ENCODE measurements at places on chromosomes 5 and 9.

- DNase-seq: no peak
Measured at GRCh38 chr5:41275813-41276512, 62.6 kb upstream of the C6 start.

DNA sequence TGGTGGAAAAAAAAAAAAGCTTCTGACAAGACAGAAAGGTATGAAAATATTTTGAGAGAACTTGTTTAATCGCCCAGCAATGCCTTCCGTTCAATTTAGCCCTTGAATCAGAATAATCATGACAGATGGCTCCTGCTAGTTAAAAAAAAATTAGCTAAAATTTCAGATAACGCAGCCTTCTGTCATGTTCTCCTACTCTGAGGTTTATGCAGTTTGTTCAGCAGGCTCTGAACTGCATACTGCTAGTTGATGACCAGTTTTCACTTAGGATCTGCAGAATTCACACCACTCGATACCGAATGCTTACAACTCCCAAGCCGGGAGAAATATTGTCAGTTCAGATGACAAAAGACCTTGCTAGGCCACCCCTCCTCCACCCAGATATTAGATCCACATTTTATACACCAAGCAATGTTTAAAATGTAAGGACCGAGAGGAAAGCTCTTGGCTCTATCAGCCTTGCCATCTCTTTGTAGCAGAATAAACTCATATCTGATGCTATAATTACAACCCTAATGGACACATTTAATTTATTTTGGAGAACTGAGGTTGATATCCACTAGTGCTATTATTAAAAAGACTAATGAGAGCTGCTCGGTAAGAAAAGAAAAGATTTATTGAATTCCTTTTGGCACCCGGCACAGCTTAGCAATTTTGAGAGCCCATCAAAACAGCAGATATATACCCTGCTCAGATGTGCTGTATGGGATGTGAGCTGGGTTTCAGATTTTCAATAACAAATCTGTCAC, 322.8 kb downstream of the GLIS3 start:
- no peak for DNase-seq

- no peak for DNase-seq
Measured at GRCh38 chr9:119986713-119987112, 593.3 kb downstream of the CDK5RAP2 start.

DNA sequence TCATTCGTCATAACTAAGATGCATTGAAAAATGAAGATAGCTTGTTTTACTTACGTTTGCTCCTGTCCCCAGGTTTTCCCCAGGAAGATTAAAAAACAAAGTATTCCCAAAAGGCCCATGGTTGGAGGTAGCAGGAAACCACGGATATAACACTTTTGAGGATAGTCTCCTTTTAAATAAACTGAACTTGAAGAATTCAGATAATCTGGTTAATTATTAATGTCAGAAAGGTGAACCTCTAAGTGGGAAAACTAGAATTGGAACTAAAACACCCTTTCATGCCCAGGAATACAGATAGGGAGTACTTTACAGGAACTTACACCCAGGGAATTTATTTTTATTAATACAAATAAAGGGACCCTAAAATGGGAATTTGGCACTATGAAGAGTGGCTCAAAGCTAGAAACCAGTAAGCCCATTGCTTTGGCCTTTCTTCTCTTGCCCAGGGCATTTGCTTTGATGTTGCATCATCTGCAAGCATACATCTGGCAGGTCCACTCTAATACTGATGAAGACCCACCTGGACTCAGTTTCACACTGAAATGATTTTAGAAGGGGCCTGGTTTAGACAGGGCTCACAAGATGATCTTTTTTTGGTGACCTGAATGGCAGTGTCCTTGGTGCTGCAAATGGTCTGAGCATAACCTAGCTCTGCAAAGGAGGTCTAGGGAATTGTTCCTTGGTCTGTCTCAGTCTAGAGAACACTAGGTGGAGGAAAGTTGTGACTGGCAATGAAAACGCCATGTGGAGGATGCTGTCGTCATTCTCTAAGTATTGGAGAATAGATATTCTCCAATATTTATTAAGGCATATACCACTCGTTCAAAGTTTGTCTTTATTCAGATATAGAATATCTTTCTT, at the start of gene C5:
Gene C5, minus strand, starts transcription at position 148 of the 861 bp plus-strand sequence. Its CDS starts 29 bp downstream, at position 119.
- DNase-seq: no peak

DNA sequence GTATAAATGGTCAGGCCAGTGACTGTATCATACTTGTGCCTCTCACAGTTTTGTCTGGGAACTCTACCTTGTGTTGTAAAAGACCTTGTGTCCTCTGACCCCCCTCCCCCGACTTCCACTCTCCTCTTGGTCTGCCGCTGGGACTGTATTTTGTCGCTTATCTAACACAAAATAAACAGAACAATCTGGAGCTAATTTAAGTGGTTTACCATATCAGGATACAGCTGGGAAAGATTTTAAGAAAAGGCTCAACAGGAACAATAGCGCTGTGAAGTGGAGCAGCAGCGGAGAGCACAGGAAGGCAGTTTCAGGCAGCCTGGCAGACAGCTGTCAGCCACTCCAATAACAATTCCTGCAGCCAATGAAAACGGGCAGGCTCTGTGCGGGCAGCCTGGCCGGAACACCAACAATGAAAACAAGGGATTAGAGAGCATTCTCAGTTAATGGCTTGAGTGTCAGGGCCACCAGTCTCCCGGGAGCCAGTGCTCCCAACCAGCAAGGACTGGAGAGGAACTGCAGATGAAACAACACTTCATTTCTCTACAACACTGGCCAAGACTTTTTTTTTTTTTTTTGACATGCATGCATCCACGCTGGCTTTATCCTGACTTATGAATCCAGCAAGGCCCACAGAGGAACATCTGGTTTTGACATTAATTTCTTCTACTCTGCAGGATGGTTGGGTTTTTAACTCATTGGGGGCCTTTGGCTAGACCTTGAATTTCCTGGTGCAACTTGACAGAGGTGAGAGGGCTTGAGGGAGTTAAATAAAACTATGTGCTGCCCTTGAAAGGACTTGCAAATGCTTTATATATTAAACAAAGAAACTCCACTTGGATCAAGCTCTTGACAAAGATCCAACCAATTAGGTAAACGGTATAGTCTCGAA, 76.7 kb downstream of the ARSB start:
- no peak for DNase-seq

- DNase-seq: no peak
Measured at GRCh38 chr5:146306838-146307237, 31.8 kb upstream of the POU4F3 start.
